ENCODE measurements at places on chromosomes 7 and 10. TPM values are rescaled to one million over a fixed set of nuclear protein-coding genes. Genes with fewer than 3 reads are reported as not detected.

DNA sequence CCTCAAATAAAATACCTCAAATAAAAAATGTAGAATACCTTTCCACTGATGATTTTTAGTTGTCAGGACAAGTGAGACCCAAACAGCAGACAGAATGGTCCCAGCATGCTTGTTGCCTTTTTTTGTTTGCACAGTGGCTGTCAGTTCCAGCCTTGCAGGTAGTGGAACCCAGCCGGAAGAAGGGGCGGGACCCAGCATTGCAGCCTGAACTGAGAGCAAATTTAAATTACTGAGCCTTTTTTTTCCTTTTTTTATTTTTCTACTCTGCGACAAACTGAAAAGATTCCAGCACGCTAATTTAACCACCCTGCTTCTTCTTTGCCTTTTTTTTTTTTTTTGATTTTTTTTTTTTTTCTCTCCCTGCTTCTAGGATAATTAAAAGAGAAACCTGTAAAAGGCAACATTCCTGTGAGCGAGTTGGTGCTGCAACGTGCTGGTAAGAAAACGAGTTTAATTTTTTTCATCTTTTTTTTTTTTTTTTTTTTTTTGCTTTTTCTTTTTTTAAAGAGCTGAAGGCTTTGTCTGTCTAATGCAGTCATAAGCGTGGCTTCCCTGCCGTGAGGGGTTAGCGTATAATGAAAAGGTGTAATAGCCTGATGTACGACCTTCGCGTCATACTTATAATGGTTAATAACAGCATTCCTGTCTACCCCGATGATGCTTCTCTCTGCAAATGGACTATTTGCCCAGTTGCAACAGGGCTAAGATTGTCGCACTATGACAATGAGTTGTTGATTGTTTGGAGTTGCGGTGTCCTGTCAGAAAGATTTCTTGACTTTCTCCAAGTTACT, 555.3 kb upstream of the CELF2 start:
- DNase-seq: no peak

DNA sequence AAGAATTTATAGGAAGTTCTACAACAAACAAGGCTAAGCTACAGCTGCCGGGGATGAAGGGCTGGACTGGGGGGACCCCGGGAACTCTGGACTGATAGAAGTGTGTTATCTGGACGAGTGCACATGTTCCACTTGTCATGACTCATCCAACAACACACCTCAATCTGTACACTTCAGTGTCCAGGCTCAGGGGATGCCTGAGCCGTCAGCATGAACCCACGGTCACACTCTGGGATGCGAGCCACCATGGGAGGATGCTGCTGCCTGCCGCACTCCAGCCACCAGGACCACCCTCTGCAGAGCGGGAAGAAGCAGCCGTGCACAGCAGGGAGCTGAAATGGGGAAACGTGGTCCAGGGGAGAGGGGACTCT, 67.5 kb downstream of the MAD1L1 start:
- DNase-seq: no peak

GRCh38 chr10:10591715-10592341, 425.8 kb upstream of the CELF2 start:
- no peak for DNase-seq

OPN4 gene
- total RNA-seq: not detected

SEMA3E gene
- total RNA-seq: 0.20 TPM

C10orf67 gene
- not detected for total RNA-seq
